ENCODE measurements at places on chromosomes 1 and 21.

- DNase-seq = peak; percentile 10
Measured at GRCh38 chr1:228308085-228308601, 98.5 kb downstream of the TRIM11 start.

GRCh38 chr1:110433803-110434202 is 17.1 kb upstream of the PROK1 start:
- DNase-seq = no peak

DNA sequence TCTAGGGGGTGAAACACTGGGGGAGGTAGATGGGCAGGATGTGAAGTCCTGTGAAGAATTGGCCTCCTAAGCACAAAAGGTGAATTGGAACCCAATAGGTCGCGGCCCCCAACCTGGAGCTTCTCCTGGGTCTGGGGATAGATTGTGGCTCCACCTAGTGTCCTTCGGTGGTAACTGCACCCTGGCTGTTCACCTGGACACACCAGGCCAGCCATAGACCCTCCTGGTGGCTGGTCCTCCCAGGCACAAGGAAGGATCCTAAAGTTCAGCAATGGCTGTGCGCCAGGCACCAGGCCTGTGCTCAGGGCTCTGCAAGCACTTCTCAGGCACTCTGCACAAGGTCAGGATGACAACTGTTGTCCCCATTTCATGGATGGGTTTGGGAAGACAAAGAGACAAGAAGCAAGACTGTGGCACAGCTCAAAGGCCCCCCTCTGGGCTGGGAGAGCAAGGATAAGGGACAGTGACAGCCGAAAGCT is 13.5 kb downstream of the ESPN start:
- DNase-seq = peak; percentile 61

DNA sequence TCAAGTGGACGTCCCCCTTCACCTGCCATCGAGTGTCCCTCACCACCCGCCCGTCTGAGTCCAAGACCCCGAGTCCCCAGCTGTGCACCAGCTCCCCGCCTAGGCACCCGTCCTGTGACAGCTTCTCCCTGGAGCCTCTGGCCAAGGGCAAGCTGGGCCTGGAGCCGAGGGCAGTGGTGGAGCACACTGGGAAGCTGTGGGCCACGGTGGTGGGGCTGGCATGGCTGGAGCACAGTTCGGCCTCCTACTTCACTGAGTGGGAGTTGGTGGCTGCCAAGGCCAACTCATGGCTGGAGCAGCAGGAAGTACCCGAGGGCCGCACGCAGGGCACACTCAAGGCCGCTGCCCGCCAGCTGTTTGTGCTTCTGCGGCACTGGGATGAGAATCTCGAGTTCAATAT is 63.2 kb downstream of the VWA5B1 start:
- no peak for DNase-seq

- no peak for DNase-seq
Measured at GRCh38 chr1:3112526-3112925, 43.5 kb downstream of the PRDM16 start.

GRCh38 chr1:109248444-109248796 is 919 bp upstream of the CELSR2 start:
- DNase-seq = no peak

GRCh38 chr1:17520041-17520440 is 19.5 kb upstream of the ARHGEF10L start:
- DNase-seq = no peak

DNA sequence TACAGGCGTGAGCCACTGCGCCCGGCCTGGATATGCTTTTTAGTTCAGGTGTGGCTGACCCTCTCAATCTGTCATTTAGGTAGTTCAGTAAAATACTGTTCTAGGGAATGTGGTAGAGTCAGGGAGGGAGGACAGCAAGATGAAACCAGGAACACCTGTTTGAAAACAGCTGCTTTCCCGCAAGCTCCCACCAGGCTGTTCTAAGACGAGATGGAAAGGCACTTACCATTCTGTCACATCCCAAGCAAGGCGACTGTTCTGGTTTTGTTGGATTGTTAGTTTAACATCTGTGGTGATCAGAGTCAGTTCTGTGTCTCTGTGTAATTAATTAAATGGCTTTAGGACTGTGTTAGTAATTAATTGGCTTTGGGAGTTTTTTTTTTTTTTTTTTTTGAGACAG is 2.9 kb downstream of the CHAF1B start:
- DNase-seq = no peak

Data from head of caudate nucleus (tissue), 42 donors.